ENCODE measurements at places on chromosomes 4 and X.

DNA sequence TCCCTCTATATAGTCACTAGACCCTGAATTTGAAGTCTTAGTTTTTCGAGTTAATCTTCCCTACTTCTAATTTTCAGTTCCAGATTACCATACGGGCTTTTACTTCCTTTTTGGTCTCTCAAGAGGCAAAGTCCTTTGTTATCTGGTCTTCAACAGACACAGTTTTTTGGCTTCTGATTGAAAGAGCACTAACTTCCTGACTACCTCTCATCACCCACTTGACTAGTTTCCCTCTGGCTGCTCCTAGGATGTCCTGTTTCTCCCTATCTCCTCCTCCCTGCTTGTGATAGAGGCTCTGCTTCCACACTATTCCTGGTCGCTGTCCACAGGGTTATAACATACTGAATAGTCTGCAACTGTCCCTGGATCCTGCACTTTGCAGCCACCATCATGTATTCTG, 16.7 kb upstream of the WDR44 start:
- no peak for DNase-seq

GRCh38 chr4:35238793-35239192, 1005.5 kb downstream of the ARAP2 start:
- no peak for DNase-seq

GRCh38 chrX:138127314-138127713, 561.4 kb downstream of the ZIC3 start:
- DNase-seq, result no peak

- DNase-seq, result peak; percentile 18
Measured at GRCh38 chr4:118281611-118282442, 71.0 kb downstream of the PRSS12 start.

GRCh38 chr4:23866450-23867075, 23.3 kb downstream of the PPARGC1A start:
- DNase-seq, result no peak

GRCh38 chr4:4781936-4782707, 77.3 kb upstream of the MSX1 start:
- DNase-seq, result no peak

DNA sequence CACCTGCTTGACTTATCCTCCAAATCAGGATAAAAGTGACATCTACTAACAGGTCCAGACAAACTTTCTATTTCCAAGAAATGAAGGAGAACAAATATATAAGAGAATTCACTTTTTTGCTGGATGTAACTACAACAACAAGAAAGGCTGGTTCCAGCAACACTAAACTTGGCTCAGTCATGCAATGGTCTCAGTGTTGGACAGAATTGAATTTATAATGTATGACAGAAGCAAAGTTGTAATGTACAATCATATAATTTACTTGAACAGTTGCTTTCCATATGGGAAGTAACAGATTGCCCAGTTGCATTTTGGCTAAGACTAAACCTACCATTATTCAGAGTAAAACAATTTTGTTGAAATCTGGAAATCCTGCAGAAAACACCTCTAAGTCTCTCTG, 183.3 kb upstream of the INTU start:
- DNase-seq, result no peak

GRCh38 chr4:67713529-67714247, 12.7 kb upstream of the UBA6 start:
- DNase-seq, result no peak

GRCh38 chr4:61828960-61829359, 628.8 kb downstream of the ADGRL3 start:
- no peak for DNase-seq

GRCh38 chr4:8769645-8770517, 101.8 kb downstream of the HMX1 start:
- peak; percentile 16 for DNase-seq

GRCh38 chr4:60589425-60589824, 610.7 kb upstream of the ADGRL3 start:
- no peak for DNase-seq

GRCh38 chrX:111282139-111282538, 11.9 kb upstream of the CAPN6 start:
- DNase-seq, result no peak

DNA sequence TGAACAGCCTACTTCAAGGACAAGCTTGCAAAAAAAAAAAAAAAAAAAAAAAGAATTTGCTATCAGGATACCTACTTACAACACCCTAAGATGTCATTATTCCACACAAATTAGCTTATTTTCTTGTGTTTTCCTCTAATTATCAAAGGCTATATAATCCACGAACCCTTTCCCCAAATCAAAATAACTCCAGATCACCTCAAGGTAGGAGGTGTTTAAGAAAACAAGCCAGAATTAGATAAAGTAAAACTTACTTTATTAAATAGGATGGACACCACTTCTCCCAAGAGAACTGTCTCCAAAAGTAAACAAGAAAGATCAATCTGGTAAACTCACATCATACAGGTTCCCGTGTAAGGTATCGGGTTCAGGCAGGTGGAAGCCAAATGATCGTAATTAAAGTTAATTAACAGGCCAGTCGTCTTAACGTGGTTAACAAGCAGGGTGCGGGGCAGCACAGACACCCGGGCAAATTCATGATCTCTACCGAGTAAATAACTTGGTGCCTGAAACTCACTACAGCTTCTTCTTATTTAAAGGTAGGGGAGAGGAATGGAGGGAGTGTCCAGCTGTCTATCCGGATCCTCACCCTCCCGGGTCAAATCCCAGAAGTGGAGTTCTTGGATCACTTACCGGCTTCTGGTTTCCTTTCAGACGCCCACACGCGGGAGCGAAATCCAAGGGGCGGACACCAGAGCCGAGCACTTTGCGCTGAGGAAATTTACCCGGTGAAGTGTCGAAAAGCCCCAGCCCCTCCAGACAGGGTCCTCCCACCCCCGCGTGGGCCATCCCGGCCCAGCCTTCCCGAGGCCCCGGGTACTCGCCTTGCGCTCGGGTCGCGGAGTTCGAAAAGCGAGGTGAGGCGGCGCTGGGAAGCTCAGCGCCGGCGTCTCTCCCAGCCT, 708 bp downstream of the ARAP2 start:
- DNase-seq, result peak; percentile 66

DNA sequence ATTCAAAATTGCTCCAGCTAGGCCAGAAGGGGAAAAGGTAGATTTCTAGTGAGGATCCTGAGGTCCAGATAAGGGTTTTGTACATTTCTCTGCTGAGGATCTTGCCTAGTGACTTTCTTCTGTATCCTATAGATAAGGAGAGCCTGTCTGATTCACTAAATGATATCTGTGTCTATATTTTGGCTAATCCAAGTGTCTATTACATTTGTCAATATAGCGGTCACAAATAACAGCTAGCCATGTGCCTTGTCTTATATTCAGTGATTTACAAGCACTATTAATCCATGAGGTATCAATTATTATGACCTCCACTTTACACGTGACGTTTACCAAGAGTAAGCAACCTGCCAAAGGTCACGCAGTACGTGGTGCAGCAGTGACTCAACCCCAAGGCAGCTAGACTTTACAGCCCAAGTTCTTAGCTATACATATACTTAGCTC, 41.6 kb downstream of the TMEM165 start:
- no peak for DNase-seq

DNA sequence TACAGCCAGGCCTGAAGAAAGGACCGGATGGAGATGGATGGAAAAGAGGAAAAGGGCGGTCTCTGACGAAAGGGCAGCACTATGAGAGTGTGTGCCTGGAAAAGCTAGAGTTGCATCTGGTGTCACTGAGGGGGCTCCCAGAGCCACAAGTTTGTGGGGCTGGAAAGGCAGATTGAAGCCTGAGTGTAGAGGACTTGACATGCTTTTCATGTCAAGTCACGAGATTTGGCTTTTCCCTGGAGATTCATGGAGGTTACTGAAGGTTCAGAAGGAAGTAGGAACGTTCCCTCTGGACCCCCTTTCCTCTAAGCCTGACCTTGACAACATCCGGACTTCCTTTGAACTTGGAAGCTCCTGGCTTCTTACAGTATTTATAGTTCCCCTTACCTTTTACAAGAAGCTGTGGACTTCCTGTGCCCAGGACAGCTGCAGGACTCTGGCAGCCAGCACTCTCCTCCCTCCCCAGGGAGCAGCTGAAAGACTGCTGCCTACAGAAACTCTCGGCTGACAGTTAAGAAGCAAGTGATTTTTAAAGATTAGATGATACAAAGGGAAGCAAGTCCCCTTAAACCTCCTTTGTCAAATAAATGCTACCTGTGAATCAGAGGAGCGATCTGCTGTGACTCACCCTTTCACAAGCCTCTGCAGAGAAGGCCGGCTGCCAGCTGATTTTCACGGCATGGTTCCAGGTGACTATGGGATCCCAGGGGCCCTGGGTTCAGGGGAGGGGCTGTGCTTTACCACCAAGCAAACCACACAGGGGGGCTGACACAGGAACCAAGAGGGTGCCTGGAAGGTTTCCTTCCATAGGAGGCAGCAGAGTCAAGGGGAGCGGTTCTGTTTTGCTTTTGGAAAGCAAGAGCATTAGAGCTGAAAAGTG, 72.9 kb upstream of the STIM2 start:
- DNase-seq, result peak; percentile 62

DNA sequence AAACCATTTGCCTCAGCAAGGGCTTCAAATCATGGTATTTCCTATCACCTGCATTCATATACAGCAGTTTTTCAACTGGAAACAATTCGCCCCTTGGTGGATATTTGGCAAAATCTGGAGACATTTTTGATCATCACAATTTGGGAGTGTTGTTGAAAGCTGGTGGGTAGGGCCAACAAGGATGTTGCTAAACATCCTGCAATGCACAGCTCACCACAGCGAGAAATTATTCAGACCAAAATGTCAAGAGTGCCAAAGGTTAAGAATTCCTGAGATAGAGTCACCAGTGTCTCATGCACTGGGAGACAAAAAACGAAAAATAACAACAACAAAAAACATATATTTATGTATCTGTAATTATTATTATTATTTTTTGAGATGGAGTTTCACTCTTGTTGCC, 435.2 kb upstream of the CTSO start:
- no peak for DNase-seq

DNA sequence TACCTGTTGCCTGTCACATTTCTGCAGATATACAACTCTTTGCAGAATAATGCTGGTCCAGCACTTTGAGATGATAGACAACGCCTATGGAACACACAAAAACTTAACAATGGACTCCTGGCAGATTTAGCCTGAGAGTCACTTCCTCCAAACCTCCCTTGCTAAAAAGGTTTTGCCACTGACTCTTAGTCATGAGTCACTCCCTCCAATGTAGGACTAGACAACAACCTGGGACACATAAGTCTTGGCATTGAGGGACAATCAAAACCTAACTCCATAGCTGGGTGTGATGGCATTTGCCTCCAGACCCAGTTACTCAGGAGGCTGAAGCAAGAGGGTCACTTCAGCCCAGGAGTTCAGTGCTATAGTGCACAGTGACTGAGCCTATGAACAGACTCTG, 22.0 kb upstream of the EIF4E start:
- DNase-seq, result no peak

DNA sequence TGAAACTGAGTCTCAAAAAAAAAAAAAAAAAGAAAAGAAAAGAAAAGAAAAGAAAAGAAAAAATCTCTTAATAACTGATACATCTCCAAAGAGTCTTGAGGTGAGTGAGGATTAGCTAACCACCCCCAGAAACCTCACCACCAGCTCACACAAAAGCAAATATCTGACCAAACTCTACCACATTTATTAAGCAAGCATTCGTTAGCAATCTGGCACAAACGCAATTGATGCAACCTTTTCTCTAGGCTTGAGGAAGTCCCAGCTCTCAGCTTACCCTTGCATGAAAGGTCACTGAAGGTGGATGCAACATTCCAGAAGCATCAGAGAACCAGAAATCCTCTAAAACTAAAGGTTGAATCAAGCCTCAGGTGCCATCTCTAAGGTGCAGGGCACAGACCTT, 231.9 kb upstream of the BCOR start:
- no peak for DNase-seq

DNA sequence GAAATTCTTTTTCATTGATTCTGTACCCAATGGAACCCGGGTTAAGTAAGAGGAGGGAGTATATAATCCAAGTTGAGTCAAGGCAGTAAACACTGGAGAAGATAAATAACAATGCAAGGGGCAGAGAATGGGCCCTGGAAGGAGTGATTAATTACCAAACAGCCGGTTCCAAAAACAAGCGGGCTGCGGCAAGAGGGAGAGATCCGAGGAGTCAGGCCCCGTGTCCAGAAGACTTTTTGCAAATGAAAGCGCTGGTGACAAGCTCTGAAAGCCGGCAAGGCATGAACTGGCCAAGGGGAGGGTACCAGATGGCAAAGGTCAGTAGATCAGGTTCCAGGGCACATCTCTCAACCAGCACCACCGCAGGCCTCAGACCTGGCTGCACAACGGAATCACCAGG, 294.9 kb downstream of the BCOR start:
- no peak for DNase-seq

- no peak for DNase-seq
Measured at GRCh38 chr4:7731437-7731836, 208.2 kb downstream of the AFAP1 start.

DNA sequence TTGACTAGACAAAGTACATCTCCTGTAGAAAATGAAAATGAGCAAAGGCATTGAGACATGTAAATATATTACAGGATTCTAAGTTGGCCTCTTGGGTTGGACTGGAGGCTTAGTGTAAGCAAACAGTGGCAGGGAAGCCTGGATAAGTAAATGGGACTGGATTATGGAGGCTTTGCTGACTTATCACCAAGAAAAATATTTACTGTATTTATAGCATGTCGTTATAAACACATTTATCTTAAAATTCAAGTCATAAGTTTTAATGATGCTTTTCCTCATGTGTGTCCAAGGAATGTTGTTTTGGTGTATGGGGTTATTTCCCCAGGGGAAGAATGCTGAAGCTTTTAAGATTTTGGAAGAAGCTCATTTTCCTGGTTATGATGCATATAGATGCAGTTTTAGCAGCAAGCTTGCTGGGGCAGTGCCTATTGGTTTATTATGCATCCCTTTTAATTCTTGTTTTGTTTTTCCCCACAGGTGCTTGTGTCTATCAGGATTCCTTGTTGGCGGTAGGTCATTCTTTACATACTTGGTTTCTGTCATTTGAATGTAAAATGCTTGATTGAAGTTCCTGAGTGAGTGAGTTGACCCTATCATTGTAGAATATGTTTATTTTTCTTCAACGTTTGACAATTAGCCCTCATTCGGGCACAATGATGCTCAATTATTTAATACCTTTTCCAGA, 8.5 kb downstream of the FRAS1 start:
- no peak for DNase-seq

DNA sequence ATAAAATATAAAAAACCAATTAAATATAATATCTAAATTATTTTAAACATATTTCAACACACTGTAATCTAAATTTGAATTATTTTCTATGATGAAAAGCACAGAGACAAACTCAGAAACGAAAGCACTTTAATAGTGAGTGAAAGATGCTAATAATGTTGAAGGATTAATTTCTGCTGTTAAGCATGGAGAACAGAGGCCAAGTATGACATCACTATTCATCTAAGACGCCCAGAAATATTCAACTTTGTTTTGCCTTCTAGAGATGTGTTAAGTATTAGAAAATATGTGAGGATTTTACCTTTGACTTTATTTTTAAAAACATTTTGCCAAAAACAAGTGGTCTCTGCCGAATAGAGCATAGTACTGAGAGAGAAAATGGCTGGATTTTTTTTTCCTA, 19.3 kb downstream of the ARHGEF6 start:
- DNase-seq, result no peak

DNA sequence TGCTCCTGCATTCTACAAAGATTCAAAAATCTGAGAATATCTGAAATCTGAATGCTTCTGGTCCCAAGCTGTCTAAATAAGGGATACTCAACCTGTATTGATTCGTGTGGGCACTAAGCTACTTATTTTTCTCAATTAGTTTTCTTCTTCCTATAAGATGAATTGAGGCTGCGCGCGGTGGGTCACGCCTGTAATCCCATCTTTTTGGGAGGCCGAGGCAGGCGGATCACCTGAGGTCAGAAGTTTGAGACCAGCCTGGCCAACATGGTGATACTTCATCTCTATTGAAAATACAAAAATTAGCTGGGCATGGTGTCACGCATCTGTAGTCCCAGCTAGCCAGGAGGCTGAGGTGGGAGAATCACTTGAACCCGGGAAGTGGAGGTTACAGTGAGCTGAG, 122.3 kb downstream of the PDLIM5 start:
- no peak for DNase-seq
